Uterus (tissue), 4 donors: ENCODE measurements at places on chromosomes 1 and 21. TPM values are rescaled to one million over a fixed set of nuclear protein-coding genes. Genes with fewer than 3 reads are reported as not detected.

PROK1 gene
- 1.4 TPM for total RNA-seq

DNA sequence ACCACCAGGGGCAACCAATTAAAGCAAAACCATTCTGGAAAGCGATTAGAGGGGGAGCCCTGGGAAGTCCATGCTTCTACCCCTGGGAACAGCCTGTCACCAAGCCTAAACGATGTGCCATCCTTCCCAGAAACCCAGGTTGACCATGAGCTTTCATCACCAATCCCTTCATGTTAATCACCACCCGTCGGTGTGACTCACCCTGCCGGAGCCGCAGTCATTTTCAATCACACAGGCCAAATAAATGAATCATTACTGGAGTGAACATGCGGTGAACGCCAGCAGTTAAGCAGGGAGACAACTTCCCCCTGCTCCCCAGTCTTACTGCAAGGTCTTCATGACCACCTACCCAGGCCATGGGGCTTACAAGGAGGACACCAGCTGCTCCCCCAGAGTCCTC is 308.8 kb downstream of the AJAP1 start:
- H3K27ac ChIP-seq = no peak overlapping the region
- no peaks in the 10 kb centered on the region for H3K4me1 ChIP-seq
- no peak overlapping the region for H3K4me3 ChIP-seq
- DNase-seq = no peak
- no peaks in the 10 kb centered on the region for H3K36me3 ChIP-seq
- H3K27me3 ChIP-seq = no peaks in the 10 kb centered on the region

- H3K27me3 ChIP-seq = no peaks in the 10 kb centered on the region
- no peak for DNase-seq
- H3K4me3 ChIP-seq = no peak overlapping the region
- no peaks in the 10 kb centered on the region for H3K4me1 ChIP-seq
- peak overlapping the region; percentile 10 for H3K27ac ChIP-seq
Measured at GRCh38 chr1:212635141-212635631, 26.6 kb downstream of the ATF3 start.

DNA sequence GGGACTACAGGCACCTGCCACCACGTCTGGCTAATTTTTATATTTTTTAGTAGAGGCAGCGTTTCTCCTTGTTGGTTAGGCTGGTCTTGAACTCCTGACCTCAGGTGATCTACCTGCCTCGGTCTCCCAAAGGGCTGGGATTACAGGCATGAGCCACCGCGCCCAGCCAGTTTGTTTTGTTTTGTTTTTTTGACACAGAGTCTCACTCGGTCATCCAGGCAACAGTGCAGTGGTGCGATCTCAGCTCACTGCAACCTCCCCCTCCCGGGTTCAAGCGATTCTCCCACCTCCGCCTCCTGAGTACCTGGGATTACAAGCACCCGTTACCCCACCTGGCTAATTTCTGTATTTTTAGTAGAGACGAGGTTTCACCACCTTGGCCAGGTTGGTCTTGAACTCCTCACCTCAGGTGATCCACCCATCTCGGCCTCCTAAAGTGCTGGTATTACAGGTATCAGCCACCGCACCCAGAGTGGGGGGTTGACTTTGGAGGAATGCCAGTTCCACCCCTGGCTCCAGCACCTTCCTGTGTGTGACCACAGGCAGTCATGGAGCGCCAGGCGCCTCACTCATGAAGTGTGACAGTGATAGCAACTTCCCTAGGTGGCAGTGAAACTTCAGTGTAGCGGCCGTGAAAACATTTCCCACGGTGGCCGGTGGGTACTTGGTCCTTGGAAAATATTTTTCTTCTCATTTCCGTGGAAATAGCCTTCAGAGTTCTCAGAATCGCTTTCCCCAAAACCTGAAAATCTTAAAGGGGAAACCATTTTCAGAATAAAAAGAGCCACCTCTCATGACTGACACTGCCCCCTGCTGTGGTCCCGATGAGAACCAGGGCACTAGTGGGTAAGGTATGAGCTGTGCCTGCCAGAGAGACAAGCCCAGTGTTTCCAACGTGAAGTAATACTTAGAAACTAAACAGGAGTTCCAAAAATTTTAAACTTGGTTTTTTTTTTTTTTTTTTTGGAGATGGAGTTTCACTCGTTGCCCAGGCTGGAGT is 48.6 kb downstream of the WDR4 start:
- no peaks in the 10 kb centered on the region for H3K4me1 ChIP-seq
- H3K36me3 ChIP-seq = no peaks in the 10 kb centered on the region
- no peak overlapping the region for H3K4me3 ChIP-seq
- H3K27me3 ChIP-seq = no peaks in the 10 kb centered on the region
- DNase-seq = no peak

CDC7 gene
- 1.5 TPM for total RNA-seq

- no peak for DNase-seq
- H3K36me3 ChIP-seq = no peaks in the 10 kb centered on the region
- H3K4me1 ChIP-seq = peaks cover 6% of the 10 kb centered on the region
- H3K27me3 ChIP-seq = no peaks in the 10 kb centered on the region
Measured at GRCh38 chr21:28282833-28283232, 709.8 kb downstream of the LTN1 start.

GRCh38 chr21:36347278-36347961 is 27.4 kb downstream of the MORC3 start:
- DNase-seq = no peak
- H3K27ac ChIP-seq = no peak overlapping the region
- H3K27me3 ChIP-seq = no peaks in the 10 kb centered on the region

CDCA8 gene
- total RNA-seq = 0.18 TPM

DNA sequence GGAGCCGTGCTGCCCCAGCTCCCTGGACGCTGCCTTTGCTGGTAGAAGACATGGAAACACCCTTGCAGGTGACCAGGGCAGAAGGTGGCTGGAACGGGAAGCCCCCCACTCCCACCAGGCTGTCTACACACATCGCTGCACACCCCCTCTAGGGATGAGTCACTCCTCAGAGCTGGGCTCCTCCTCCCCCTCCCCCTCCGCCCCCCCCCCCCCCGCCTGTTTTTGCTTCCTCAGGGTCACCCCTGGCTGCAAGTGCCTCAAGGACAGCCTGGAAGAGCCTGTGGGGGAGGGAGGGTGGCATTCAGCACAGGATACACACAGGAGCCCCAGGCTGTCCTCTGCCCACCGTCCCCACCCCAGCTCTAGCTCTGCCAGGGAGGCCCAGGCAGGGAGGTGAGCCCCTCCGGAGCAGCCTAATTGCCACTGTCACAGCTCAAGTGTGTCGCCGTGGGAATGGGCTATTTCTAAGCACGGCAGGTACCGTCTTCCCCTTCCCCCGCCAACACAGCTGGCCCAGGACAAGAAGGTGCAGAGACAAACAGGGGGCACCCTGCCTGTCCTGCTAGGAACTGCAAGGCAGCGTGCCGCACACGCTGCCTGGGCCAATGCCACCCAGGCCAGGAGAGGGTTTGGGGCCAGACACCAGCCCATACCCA is 2.5 kb downstream of the FNDC10 start:
- H3K27me3 ChIP-seq = no peaks in the 10 kb centered on the region
- peaks cover 4% of the 10 kb centered on the region for H3K4me1 ChIP-seq
- DNase-seq = no peak
- no peaks in the 10 kb centered on the region for H3K36me3 ChIP-seq
- no peak overlapping the region for H3K4me3 ChIP-seq
- H3K27ac ChIP-seq = no peak overlapping the region

DNA sequence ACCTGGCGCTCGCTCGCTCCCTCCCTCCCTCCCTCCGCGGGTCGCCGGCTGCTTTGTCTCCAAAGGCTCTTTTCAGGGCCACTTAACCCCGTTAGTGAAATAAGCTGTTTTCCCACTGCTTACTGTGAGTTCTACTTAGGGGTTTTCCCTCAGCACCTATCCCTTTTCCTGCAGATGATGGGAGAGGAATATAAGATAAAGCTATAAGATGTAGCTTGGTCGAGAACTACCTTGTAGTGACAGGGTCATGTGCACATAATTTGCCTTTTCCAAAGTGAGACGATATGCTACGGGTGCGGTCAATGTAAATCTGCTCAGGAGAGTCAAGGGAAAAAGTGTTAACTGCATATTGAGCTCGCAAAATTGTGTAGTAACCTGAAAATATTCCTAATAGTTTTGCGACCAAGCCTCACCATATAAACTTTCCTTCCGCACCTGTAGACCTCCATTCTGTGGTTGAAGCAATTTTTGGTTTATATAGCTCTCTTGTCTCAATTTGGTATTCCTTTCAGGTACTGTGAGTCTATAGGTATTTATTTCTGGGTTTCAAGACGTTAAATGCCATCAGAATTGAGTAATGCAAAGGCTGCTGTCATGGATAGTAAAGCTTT is 55.8 kb upstream of the BOLA1 start:
- DNase-seq = no peak
- peak overlapping the region; percentile 84 for H3K27ac ChIP-seq
- no peaks in the 10 kb centered on the region for H3K4me1 ChIP-seq
- H3K36me3 ChIP-seq = no peaks in the 10 kb centered on the region
- no peaks in the 10 kb centered on the region for H3K27me3 ChIP-seq

GRCh38 chr1:60425528-60425927 is 352.0 kb upstream of the C1orf87 start:
- H3K27ac ChIP-seq = no peak overlapping the region
- no peaks in the 10 kb centered on the region for H3K36me3 ChIP-seq
- no peak for DNase-seq
- H3K27me3 ChIP-seq = no peaks in the 10 kb centered on the region
- no peak overlapping the region for H3K4me3 ChIP-seq

GRCh38 chr1:178055093-178055492 is 38.8 kb upstream of the RASAL2 start:
- no peak overlapping the region for H3K27ac ChIP-seq
- no peak overlapping the region for H3K4me3 ChIP-seq
- no peaks in the 10 kb centered on the region for H3K36me3 ChIP-seq

CR1L gene
- total RNA-seq = not detected

DNA sequence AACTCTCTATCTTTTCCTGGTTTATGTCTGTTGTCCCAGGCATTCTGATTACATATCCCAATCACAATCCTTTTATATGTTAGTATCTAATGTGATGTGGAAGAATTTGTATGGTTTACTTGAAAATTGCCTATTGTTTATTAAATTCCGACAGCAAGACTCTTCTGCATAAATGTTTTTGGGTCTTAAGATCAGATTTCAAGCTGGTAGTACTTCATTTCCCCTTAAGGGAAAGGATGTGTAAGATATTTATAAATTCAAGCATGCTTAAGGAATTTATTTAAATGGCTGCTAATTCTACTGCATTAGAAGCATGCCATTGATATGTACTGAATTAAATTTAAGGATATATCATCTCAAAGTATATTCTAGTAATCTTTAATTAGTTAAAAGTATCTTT is 20.4 kb upstream of the GPR88 start:
- H3K4me1 ChIP-seq = no peaks in the 10 kb centered on the region
- no peak overlapping the region for H3K27ac ChIP-seq
- no peaks in the 10 kb centered on the region for H3K36me3 ChIP-seq
- H3K4me3 ChIP-seq = no peak overlapping the region
- no peaks in the 10 kb centered on the region for H3K27me3 ChIP-seq

DNA sequence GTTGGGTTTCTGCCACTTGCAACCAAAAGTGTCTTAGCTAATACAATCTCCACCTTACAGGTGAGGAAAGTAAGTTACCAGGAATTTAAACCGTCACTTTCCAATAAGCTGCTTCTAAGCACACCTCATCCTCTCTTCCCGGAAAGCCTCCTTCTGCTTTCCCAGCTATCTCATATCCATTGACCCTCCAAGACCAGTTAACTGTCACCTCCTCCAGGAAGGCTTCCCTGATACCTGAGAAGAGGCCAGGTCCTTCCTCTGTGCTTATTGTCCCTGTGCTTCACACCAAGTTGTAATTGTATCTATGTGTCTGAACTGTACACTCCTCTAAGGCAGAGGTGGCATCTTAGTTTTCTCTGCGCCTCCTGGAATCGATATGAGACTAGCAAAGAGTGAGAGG is 11.2 kb upstream of the MATN1 start:
- no peak overlapping the region for H3K4me3 ChIP-seq
- no peak overlapping the region for H3K27ac ChIP-seq
- no peaks in the 10 kb centered on the region for H3K36me3 ChIP-seq
- no peaks in the 10 kb centered on the region for H3K27me3 ChIP-seq

GRCh38 chr1:230858236-230858820 is 10.0 kb downstream of the C1orf198 start:
- no peak overlapping the region for H3K4me3 ChIP-seq
- peaks cover 12% of the 10 kb centered on the region for H3K4me1 ChIP-seq
- DNase-seq = no peak
- H3K27me3 ChIP-seq = no peaks in the 10 kb centered on the region

RGS1 gene
- 28.0 TPM for total RNA-seq

GRCh38 chr1:25933479-25934365 is 27.5 kb upstream of the STMN1 start:
- no peaks in the 10 kb centered on the region for H3K27me3 ChIP-seq
- H3K4me1 ChIP-seq = no peaks in the 10 kb centered on the region
- H3K27ac ChIP-seq = peak overlapping the region; percentile 72
- no peak overlapping the region for H3K4me3 ChIP-seq
- no peak for DNase-seq
- no peaks in the 10 kb centered on the region for H3K36me3 ChIP-seq

GRCh38 chr21:25571726-25572121 is 35.6 kb downstream of the MRPL39 start:
- H3K27me3 ChIP-seq = no peaks in the 10 kb centered on the region
- no peaks in the 10 kb centered on the region for H3K36me3 ChIP-seq
- no peak overlapping the region for H3K4me3 ChIP-seq
- no peak overlapping the region for H3K27ac ChIP-seq
- H3K4me1 ChIP-seq = no peaks in the 10 kb centered on the region
- DNase-seq = no peak

- H3K36me3 ChIP-seq = no peaks in the 10 kb centered on the region
- H3K27me3 ChIP-seq = no peaks in the 10 kb centered on the region
- no peaks in the 10 kb centered on the region for H3K4me1 ChIP-seq
Measured at GRCh38 chr1:226308166-226308722, 720 bp downstream of the LIN9 start.

- no peak overlapping the region for H3K4me3 ChIP-seq
- no peaks in the 10 kb centered on the region for H3K27me3 ChIP-seq
- H3K36me3 ChIP-seq = no peaks in the 10 kb centered on the region
- H3K4me1 ChIP-seq = no peaks in the 10 kb centered on the region
- DNase-seq = no peak
Measured at GRCh38 chr1:173403996-173404395, 73.1 kb upstream of the PRDX6 start.

- no peaks in the 10 kb centered on the region for H3K27me3 ChIP-seq
- H3K4me3 ChIP-seq = no peak overlapping the region
- H3K36me3 ChIP-seq = no peaks in the 10 kb centered on the region
- DNase-seq = no peak
- H3K27ac ChIP-seq = no peak overlapping the region
Measured at GRCh38 chr1:226482196-226482595, 66.4 kb upstream of the STUM start.

GRCh38 chr1:228737601-228738041 is 2.3 kb downstream of the RHOU start:
- H3K36me3 ChIP-seq = no peaks in the 10 kb centered on the region
- no peaks in the 10 kb centered on the region for H3K27me3 ChIP-seq
- H3K27ac ChIP-seq = peak overlapping the region; percentile 95

OLFML3 gene
- 86.6 TPM for total RNA-seq

GRCh38 chr1:72827278-72827677 is 544.9 kb upstream of the NEGR1 start:
- no peaks in the 10 kb centered on the region for H3K36me3 ChIP-seq
- H3K4me1 ChIP-seq = no peaks in the 10 kb centered on the region
- no peak for DNase-seq
- no peak overlapping the region for H3K4me3 ChIP-seq
- no peaks in the 10 kb centered on the region for H3K27me3 ChIP-seq
